ENCODE measurements at places on chromosomes 4 and X.

DNA sequence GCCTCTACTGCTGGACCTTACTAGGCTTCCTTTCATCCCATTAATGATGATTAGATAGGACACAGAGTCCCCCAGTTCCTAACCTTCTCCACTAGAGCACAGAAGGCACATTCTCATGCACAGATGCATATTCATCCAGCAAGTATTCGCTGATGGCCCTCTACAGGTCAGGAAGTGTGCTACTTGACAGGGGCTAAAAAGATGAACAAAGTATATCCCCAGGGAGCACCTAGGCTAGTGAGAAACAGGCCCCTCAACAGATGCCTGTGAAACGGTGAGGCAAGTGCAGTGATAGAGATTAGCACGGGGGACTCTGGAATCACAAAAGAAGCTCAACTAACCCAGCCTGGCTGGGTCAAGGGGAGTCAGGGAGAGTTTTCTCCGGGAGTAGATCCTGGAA, 95.8 kb downstream of the MGST2 start:
- peak; percentile 68 for DNase-seq

- no peak for DNase-seq
These were observed 71.4 kb upstream of the HHIP start for GRCh38 chr4:144574509-144574908.

GRCh38 chr4:39026096-39026495, 6.1 kb downstream of the TMEM156 start:
- no peak for DNase-seq

- DNase-seq = no peak
These were observed 2.0 kb upstream of the PDK3 start for GRCh38 chrX:24463077-24463476.

DNA sequence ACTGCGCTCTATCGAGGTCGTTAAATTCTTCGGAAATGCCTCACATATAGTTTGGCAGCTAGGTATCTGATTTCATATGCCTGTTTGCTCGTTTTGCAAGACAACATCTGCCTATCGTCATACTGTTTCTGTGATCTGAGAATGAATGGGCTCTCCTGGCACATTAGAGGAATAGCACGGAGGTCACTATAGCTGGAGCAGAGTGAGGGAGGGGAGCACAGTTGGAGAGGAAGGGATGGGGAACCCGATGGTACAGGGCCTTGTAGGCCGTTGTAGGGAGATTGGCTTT, 552 bp downstream of the IKBKG start:
- no peak for DNase-seq
